ENCODE measurements at places on chromosomes 16 and 17.

- no peak for DNase-seq
Observed at GRCh38 chr17:76467366-76467765, at the start of gene AANAT. AANAT (plus strand) TSS chr17:76467603; CDS start chr17:76468747, 1,144 bp downstream.

DNA sequence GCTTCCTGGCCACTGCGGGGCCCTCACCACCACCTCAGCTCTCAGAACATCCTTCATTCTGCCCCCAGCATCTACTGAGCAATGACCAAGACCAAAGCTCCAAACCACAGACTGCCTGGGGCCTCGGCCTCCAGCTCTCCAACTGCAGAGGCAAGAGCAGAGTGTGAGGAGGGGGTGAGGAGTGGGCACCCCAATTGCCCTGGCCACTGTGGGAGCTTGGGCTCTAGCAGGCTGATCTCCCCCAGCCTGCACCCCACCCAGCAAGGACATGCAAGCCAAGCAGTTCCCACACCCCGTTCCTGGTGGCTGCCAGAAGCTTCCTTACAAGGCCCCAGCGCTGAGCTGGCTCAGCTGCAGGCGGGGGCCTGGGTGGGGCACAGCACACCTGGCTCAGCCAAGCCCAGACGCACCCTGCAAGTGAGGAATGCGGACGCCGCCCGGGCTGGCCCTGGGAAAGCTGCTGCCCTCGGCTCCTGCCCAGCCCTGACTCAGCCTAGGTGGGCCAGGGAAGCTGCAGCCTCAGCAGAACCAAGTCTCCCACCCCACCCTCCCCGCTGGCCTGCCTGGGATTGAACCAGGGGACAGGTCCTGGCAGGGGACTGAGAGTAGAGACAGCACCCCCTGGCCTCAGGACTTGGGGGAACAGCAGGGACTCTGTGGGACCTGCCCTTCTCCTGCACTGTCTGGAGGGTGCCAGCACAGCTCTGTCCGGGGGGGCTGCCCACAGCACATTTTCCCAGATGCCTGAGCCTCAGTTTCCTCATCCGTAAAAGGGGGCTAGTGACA, 29.7 kb upstream of the KRT17 start:
- DNase-seq, result no peak

DNA sequence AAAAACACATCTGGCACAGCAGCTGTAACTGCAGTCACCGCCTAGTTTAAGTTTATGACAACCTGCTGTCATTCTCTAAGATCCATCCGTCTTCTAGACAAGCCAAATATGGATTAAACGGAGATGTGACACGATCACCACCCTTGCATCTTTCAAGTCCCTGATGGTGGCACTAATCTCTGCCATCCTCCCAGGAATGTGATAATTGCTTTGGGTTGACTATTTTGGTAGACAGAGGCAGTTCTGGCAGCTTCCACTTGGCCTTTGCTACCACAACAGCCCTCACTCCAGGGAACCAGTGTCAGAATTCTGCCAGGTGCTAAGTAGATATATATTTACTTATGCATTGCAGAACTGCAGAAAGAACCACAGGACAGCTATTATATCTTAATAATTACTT, 81.3 kb downstream of the ADCY9 start:
- no peak for DNase-seq

DNA sequence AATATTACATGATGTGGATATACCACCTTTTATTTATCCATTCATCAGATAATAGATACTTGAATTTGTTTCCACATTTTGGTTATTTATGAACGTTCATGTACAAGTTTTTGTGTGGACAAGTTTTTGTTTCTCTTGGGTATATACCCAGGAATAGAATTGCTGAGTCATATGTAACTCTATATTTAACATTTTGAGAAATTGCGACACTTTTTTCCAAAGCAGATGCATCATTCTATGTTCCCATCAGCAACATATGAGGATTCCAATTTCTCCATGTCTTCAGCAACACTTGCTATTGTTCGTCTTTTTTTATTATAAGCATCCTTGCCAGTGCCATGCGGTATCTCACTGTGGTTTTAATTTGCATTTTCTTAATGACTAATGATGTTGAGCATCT, 93.9 kb downstream of the GSG1L start:
- DNase-seq, result no peak

- no peak for DNase-seq
Observed at GRCh38 chr16:15592324-15592723, 50.6 kb downstream of the MARF1 start.

- DNase-seq, result no peak
Observed at GRCh38 chr16:82892324-82892723, 265.6 kb downstream of the CDH13 start.

- DNase-seq, result no peak
Observed at GRCh38 chr16:15716694-15717447, 66.8 kb downstream of the NDE1 start.

GRCh38 chr17:63325808-63326207, 120.3 kb downstream of the CYB561 start:
- DNase-seq, result no peak

- no peak for DNase-seq
Observed at GRCh38 chr16:24909856-24910255, 64.1 kb downstream of the SLC5A11 start.

- DNase-seq, result no peak
Observed at GRCh38 chr17:15657868-15658267, 26.2 kb downstream of the TRIM16 start.

DNA sequence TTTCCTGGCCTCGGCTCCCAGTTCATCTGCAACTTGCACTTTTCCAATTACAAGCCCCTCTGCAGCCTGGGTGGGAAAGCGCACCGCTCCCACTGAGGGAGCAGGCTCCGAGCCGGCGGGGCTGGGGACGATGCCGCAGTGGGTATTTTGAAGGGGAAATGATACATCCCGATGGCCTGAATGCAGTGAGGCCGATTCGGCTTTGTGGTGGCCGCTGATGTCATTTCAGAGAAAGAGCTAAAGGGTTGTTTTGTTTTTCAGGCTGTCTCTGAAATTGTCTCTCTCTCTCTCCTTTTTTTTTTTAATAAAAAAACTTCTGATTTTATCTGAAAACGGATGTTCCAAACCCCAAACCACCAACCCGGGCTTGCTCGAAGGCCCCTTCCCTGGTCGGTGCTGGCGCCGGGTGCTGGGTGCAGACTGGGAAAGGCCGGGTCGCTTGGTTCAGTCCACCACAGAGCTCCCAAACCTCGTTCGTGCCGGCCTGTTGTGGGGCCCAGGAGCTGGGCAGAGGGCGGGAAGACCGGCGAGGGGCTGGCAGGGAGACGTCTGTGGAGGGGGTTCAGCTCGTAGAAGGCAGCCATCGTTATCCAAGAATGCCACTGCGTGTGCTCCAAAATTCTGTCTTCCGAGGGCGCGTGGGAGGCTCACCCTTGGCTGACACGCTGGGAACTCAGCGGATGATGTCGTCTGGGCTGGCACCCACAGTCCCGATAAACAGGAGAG, 102.8 kb downstream of the FOXL1 start:
- no peak for DNase-seq

DNA sequence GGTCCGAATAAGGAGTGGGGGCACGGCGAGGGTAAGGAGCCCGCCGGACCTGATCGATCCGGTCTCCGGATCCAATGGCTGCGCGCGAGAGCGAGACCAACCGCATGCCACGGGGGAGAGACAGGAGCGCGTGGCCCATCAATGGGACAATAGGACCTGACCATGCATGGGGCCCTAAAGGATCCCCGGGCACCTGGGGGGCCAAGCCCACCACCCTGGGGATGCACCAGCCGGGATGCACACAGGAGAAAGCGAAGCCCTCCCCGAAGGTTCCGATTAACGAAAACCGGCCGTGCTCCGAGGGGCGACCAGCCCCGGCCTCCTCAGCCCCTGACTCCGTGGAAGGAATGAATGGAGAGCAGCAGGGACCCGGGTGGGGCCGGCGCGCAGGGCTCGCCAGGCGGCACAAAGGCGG, 525 bp downstream of the JPT1 start:
- no peak for DNase-seq

DNA sequence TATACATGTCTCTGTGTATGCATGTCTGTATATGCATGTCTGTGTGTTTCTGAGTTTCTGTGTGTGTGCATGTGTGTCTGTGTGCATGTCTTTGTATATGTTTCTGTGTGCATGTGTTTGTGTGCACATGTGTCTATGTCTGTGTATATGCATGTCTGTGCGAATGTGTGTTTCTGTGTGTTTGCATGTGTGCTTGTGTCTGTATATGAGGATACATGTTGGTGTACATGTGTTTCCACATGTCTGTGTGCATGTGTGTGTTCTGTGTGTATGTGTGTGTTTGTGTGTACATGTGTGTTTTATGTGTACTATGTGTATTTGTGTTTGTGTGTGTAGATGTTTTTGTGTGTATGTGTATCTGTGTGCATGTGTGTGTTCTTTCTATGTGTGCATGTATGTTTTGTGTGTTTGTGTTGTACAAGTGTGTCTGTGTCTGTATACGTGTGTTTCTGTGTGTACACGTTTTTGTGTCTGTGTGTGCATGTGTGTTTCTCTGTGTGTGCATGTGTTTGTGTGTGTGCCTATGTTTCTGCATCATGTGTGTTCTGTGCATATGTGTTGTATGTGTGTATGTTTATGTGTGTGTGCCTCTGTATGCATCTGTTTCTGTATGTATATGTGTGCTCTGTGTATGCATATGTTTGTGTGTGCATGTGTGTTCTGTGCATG, 8.9 kb upstream of the RAB37 start:
- no peak for DNase-seq

GRCh38 chr17:39969375-39969774, 6.6 kb downstream of the GSDMA start:
- DNase-seq, result no peak

DNA sequence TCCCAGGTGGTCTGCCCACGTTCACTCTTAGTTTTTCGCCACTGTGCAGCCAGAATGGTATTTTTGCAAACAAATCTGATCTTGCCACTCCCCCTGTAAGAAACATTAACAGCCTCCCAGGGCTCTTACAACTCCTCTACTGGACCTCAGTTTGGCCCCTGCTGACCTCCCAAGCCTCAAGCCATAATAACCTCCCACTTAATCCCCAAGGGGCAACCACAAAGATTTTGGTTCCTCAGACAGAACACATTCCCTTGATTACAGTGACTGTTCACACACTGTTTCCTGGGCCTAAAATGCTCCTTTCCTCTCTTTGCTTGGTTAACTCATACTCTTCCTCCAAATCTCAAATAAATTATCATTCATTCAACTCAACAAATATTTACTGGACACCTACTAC, 21.5 kb upstream of the CD300E start:
- DNase-seq, result no peak

GRCh38 chr17:68594552-68594951, 6.6 kb downstream of the FAM20A start:
- no peak for DNase-seq

- no peak for DNase-seq
Observed at GRCh38 chr17:50181591-50182560, 16.1 kb downstream of the SGCA start.

Measured in activated naive CD4-positive, alpha-beta T cell (primary cell).